Activated CD4-positive, alpha-beta T cell treated with anti-CD3 and anti-CD28 coated beads, Interleukin-2, amount 10 ng/mL, durations not matched to agents 7 days and 5 days (primary cell): ENCODE measurements at places on chromosomes 4 and X.

DNA sequence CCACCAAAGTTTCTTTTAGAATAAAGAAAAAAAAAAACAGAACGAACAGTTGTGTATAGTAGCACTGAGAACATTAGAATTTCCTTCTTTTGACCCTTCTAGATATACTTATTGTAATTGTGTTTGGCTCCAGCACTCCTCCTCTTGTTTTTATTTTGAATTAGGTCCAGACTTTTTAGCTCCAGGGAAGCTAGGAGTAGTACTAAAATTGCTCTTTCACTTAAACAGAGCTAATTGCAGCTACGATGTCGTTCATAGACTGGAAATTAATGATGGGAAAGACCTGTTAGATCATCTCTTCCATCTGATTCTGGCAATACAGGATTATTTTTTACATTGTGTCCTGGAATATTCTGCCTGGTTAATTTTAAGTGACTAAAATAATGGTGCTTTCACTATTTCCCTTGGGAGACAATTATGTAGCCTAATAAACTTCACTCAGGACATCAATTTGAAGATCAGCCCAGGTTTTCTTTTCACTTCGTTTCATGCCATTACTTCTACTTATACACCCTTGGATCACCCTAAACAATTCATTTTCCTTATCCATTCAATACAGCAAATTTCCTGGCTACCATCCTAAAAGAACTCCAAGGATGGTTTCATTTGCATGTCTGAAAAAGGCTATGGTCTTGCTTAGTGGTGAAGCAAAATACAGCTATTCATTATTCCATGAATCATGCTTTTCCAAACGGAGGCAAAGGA is 480.8 kb upstream of the TECRL start:
- no peak for DNase-seq

DNA sequence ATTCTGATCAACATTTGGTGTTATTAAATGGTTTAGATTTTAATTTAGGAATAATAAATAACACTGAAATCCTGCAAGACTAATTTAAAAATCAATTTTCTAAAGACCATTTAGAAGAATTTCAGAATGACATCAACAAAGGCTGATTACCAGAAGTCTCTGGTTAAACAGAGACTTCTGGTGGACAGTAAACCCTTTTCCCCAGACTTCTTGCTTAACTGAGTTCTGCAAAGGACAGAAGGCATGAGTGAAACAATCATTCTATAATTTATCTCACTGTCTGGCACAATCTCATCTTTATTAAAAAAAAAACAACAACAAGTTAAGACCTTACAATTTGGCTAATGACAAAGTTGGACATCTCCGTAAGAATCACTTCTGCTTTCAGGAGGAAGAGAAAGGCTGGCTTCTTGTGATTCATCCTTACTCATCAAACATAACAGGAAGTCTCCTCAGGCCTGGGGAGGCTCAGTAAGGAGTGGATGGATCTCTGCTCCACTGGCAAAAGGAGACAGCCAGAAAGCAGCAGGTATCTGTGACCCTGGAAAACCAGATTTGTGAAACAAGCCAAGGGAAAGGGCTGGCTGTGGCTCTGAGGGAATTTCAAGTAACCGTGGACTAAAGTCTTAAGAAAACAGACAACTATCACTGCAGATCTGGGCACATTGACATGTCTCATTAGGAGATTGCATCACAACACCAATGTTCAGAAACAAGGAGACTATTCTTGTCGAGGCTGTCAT is 908 bp upstream of the TLR6 start:
- DNase-seq, result peak; percentile 23

DNA sequence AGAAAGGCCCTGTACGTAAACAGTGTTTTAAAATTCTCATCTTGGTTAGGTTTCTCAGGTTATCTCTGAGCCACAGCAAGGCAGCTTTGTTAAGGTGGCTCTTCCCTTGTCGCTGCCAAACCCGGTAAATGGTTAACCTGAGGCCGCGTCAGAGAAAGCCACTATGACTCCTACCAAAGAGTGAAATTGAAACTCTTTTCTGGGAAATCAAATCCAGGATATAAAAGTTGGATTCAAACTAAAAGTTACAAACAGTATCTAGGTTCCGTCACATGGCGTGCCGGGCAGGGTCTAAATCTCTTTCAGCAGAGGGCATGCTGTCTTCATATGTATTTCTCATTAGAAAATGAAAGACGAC is 433 bp downstream of the MMAA start:
- peak; percentile 70 for DNase-seq

DNA sequence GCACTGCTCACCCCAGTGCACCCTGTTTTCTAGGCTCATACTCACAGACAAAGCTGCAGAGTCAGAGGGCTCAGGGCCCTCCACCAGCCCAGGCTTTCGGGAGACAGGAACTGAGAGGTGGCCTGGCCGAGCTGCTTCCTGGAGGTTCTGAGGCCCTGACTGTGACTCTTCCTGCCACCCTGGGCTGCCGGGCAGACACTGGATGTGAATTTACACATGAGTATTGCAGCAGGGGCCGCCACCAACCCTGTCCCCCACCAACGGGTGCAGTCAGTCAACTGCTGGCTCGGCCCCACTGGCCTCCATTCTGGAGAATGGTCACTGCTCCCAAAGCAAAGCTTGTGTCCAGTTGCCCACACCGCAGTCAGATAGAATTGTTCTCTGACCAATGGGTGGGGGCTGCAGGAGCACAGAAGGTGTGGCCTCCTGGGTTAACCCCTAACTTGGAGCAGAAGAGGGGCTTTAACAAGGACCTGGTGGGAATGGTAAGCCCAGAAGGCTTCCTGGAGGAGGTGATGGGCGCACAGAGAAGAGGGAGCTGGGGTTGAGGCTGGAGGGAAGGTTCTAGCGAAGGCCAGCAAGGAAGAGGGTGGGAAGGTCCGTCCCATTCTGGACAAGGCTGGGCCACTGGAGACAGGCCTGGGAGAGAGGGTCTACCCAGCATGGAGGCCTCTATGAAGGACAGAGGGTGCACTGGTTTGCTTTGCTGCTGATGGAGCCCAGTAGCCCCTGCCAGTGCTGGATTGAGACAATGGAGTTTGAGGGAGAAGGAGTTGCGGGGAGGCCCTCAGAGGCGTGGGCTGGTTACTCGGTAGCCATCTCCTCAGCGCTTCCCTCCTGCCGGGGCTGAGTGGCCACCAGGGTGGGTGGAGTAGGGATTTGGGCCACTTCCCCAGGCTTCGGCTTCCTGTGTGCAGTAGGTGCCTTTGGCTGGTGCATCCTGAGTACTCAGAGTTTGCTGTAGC is 135.3 kb downstream of the CPZ start:
- DNase-seq, result peak; percentile 3

DNA sequence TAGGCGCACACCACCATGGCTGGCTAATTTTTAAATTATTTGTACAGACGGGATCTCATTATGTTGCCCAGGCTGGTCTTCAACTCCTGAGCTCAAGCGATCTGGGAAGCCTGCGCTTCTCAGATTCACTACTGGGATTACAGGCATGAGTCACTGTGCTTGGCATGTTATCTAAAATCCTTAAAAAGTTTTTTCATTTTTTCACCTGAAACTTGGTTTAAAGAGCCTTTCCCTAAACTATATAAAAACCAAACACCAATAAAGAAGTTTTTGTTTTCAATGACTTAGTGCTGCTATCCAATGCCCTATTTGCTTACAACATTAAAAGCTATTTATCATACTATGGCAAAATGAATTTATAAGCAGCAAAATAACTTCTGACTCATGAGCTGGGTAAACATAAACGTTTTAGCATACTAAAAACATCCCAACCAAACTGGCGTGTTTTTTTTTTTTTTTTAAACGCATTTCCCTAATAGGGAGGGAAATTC is 127.8 kb downstream of the UBE2K start:
- no peak for DNase-seq

DNA sequence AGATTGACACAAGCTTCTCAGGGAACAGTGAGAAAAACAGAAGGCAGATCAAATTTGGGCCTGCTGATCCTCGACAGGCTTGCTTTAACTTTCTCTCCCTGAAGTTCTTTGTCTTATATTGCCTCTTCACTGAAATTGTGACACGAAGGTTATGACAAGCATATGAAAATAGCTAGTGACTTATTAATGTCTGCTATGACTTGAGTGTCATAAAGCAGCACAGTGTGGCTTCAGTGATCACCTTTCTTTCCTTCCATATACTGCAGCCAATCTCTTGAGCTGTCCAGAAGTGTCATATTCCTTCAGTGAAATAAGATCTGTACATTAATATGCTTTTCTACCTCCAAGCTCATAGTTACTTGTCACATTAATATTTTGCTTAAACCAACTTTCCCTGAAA is 870.2 kb downstream of the C4orf33 start:
- no peak for DNase-seq

DNA sequence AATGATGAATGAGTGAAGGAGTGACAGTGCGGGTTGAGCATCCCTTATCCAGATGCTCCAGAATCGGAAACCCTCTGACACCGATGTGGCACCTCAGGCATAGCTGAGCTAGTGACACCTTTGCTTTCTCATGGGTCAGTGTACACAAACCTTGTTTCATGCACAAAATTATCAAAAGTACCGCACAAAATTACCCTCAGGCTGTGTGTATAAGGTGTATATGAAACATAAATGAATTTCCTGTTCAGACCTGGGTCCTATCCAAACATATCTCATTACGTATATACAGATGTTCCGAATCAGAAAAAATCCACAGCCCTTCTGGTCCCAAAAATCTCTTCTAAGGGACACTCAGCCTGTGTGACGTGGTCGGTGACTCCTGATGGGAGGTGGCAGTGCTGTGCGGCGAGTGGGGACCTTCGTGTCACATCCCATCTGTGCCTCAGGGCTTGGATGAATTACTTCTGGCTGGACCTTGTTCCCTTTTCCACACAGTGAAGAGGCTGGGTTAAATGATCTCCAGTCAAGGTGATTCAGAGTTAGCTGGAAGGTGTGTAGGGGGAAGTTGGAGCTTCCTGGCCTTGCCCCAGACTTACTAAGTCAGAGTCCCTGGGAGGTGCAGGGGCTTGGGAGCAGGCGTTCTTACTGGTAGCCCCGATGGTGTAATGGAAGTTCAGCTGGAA is 18.8 kb downstream of the RGS12 start:
- DNase-seq, result no peak

- no peak for DNase-seq
Measured at GRCh38 chrX:137654481-137654880, 88.6 kb downstream of the ZIC3 start.

DNA sequence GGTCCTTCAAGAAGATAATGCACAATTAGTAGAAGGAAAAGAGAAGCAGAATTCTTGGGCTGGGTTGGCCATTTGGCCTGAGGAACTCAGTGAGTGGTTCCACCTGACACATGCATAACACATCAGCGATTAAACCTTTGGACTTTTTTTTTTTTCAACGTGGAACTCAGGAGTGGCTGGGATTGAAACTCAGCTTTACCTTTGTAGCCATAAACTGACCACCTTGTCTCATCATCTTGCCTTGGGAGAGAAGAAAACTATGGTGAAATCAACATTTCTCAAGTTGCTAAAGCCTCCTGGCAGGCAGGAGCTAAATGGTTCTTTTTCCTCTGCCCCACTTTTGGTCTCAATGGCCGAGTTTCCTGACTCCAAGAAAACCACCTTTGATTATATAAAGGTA is 16.3 kb downstream of the PTTG2 start:
- no peak for DNase-seq

- DNase-seq, result no peak
Measured at GRCh38 chr4:152803541-152803940, 23.8 kb downstream of the ARFIP1 start.

GRCh38 chrX:77119706-77120105 is 327.5 kb upstream of the FGF16 start:
- DNase-seq, result no peak

- no peak for DNase-seq
Measured at GRCh38 chr4:146855761-146856160, 89.9 kb downstream of the TTC29 start.

DNA sequence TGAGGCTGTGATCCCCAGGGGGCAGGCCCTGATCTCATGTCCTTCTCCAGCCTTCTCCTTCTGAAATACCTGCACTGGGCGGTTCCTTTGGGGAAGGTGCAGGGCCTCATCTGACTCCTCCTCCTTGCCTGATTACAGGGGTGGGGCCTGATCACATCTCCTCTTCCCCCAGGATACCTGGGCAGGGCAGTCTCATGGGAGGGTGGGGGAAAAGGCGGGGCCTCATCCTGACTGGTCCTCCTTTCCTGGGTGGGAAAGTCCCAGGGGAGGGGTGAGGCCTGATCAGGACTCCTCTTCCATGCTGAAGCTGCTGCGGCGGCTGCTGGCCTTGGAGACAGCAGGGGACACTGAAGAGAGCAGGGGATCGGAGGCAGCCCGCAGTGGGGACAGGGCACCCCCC is 13.3 kb downstream of the TFE3 start:
- no peak for DNase-seq

DNA sequence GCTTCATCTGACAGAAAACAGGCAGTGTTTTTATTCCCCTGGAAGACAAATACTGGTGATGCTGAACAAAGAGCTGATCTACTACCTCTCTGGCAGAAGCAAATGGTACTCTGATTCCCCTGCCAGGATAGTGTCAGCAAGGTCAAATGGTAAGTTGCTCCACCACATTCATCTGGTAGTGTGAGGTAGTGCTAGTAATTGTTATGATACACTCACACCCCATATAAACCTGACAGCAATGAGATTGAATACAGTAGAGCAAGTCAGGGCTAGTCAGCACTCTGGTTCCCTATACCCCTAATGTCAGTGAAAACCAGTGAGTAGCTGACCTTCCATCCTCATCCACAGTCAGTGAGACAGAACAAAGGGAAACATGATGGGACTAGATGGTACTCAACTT is 3.4 kb upstream of the SPIN4 start:
- DNase-seq, result no peak

- no peak for DNase-seq
Measured at GRCh38 chr4:181863856-181864255, 379.3 kb upstream of the TENM3 start.

- no peak for DNase-seq
Measured at GRCh38 chrX:100606753-100607152, 22.0 kb downstream of the TNMD start.

GRCh38 chr4:147542229-147542990 is 61.5 kb downstream of the EDNRA start:
- no peak for DNase-seq
